ENCODE measurements at places on chromosomes 7 and 10.

DNA sequence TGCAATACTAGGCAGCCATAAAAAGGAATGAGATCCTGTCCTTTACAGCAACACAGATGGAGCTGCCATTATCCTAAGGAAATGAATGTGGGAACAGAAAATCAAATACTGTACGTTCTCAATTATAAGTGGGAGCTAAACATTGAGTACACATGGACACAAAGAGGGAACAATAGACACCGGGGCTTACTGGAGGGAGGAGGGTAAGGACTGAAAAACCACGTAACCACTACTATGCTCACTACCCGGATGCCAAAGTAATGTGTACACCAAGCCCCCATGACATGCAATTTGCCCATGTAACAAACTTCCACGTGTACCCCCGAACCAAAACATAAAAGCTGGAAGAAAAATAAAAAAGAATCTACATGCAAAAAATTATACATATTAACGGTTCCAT is 587.0 kb downstream of the PARD3 start:
- no peak for DNase-seq

DNA sequence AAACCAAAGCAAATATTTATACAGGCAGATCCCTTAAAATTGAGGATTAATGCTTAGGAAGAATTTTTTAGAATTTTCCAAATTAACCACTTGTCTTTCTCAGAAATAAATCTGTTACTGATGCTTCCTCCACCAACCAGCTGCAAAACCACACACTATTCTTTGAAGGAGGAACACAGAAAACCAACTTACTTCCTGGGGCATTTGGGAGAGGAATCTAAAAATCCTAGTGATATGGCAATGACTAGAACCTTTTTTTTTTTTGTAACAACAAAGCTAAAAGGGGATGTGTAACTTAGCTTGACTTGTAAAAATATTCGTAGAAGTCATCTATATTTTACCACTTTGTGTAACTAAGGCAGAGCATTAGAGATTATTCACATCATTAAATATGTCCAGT is 5.1 kb upstream of the TM9SF3 start:
- no peak for DNase-seq

DNA sequence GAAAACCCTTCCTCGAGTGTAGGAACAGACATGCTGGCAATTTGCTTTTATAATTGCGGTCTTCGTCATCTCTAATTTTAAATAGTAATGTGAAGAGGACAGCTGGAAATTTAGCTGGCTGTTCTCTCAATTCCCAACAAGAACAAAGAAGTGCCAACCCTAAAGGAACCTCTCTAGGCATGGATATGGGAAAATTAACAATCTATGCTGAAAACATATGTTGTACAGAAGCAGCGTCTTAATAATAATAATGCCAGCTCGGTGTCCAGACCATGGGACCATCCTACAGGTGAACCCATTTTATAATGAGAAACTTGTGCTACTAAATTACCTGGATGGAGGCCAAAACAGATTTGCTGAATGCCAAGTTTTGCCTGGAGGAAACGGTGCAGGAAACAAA is 641.4 kb upstream of the MGMT start:
- no peak for DNase-seq

DNA sequence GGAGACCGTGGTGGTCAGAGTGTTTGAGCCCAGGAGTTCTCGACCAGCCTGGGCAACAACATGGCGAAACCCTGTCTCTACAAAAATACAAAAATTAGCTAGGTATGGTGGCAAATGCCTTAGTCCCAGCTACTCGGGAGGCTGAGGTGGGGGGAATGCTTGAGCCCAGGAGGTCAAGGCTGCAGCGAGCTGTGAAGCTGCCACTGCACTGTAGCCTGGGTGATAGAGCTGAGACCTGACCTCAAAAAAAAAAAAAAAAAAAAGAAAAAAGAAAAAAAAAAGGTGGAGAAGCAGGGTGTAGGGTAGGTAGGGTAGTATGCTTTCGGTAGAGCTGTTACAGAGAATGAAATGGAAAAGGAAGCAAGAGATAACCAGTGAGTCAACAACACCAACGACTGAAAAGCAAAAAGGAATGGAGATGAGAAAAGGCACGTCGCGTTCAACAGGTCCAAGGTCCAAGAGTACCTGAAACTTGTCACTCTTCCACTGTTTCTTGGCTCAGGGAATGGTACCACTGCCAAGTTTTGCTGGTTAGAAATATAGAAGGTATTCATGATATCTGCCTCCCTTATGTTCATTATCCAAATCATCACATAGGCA is 4.3 kb upstream of the RSBN1L start:
- no peak for DNase-seq

- DNase-seq: no peak
These were observed 15.6 kb downstream of the FAM107B start for GRCh38 chr10:14758994-14759664.

- no peak for DNase-seq
These were observed 357.6 kb upstream of the PCDH15 start for GRCh38 chr10:55158633-55159032.

- no peak for DNase-seq
These were observed 664.0 kb downstream of the XPNPEP1 start for GRCh38 chr10:109259293-109259692.

DNA sequence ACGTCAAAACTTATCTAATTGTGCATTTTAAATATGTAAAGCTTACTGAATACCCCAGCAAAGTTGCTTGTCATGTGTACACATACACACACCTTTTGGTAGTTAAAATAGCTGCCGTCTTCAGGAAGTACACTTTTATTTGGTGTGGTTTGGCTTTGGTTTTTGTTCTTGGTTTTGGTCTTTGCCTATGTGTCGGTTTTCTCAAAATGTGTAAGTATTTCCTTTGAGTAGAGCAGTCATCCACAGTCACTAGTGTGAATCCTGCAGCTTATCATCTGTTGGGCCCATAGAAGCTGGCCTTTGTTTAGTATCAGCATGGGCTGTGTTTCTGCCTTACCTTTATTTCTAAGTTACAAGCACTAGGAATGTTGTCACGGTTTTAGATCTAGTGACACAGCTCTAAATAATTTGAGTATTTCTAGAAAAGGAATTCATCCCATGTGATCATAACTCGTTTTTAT is 35.3 kb downstream of the NET1 start:
- no peak for DNase-seq

Data from T-helper 9 cell (primary cell).